ENCODE measurements at places on chromosomes 16 and 17.
A peak's percentile ranks its signal among the peaks of the same experiment; 100 is the strongest.

DNA sequence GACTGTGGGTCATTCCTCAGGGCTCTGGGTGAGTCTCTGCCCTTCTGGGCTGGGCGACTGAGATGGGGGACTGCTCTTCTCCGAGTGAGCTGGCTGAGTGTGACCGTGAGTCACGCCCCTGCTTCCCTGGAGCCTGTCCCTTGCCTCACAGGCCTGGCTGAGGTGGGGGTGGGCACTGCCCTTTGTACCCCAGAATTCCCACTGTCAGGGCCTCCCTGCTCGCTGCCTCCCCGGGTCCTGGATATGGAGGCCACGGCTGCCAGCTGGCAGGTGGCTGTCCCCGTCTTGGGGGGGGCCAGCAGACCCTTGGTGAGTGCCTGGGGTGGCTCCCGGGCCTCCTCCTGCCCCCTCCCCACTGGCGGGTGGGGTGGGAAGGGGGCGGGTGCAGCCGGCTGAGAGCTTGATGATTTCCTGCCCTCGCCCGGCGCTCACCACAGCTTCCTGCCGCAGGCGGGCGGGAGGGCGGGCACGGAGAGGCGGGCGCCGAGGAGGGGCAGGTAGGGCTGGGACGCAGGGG lies at the start of gene LAT:
LAT (plus strand) TSS at position 434 of the 517 bp plus-strand sequence. CDS start 366 bp downstream, outside the sequence.
- H3K4me3 ChIP-seq: no peak within 1 kb of the TSS
- no peak for DNase-seq
- no peaks in the 10 kb centered on the region for H3K4me1 ChIP-seq
- H3K27me3 ChIP-seq: no peaks in the 10 kb centered on the region
- H3K27ac ChIP-seq: peak within 1 kb of the TSS; percentile 63

DNA sequence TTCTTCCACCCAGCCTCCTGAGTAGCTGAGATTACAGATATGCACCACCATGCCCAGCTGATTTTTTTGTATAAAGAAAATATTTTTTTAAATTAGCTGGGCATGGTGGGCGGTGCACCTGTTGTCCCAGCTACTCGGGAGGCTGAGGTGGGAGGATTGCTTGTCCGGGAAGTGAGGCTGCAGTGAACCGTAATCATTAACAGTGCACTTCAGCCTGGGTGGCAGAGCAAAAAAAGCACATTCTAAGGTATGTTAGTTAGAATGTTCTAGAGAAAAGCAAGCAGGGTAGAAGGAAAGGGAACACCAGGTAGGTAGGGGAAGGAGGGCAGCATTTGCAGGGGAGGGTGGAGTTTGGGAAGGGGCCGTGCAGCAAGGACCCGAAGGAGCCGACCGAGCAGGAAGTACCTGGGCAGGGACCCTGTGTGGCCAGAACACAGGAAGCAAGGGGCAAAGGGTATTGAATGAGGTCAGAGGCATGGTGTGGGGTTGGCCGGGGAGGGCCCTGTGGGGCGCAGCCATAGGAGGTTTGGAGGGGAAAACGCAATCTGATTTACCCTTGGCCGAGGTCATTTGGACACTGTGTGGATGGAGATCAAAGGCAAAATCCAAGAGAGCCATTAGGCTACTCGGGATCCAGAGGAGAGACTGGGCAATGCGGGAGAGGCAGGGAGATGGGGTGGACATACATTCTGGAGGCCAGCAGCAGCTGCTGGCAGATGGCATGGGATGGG lies 2.3 kb downstream of the C17orf99 start:
- H3K4me3 ChIP-seq: no peak overlapping the region
- peaks cover 74% of the 10 kb centered on the region for H3K4me1 ChIP-seq
- H3K36me3 ChIP-seq: no peaks in the 10 kb centered on the region
- DNase-seq: no peak
- H3K27me3 ChIP-seq: no peaks in the 10 kb centered on the region

- no peak for DNase-seq
- no peak overlapping the region for H3K4me3 ChIP-seq
- H3K27me3 ChIP-seq: no peaks in the 10 kb centered on the region
Measured at GRCh38 chr17:21425736-21426135, 49.6 kb downstream of the KCNJ12 start.

- no peaks in the 10 kb centered on the region for H3K36me3 ChIP-seq
- H3K27me3 ChIP-seq: no peaks in the 10 kb centered on the region
- H3K4me3 ChIP-seq: no peak overlapping the region
- no peak for DNase-seq
- no peak overlapping the region for H3K27ac ChIP-seq
- H3K4me1 ChIP-seq: no peaks in the 10 kb centered on the region
Measured at GRCh38 chr16:78574571-78574970, 475.1 kb downstream of the WWOX start.

GRCh38 chr17:7834542-7834956 lies 532 bp downstream of the KDM6B start:
- H3K4me1 ChIP-seq: peaks cover 42% of the 10 kb centered on the region
- peak; percentile 65 for DNase-seq
- H3K4me3 ChIP-seq: peak overlapping the region; percentile 88
- H3K27me3 ChIP-seq: no peaks in the 10 kb centered on the region

DNA sequence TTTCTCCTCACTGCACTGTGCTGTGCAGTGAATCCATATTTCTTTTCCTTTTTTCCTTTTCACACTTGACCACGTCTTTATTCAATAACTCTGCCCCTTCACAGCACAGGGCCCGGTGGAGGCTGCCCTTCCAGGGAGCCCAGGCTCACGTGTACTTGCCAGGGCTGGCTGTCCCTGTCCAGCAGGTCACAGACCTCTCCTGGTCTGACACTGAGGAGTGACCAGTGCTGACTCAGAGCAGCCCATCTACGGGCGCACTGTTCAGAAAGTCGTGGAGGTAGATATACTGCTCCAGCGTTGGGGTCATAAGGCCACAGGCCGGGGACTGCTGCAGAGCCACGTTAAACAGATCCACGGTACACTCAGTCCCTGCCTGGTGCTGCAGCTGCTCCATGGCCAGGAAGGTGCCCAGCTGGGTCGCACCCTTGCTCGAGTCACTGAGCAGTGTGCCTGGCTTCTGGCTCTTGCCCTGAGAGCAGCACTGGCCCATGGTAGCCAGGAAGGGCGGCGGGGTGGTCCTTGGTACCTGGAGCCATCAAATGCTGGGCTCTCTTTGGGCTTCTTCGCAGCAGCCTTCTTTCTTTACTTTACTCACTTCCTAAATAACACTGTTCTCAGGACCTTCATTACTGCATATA lies 531.7 kb downstream of the CDH13 start:
- H3K27ac ChIP-seq: no peak overlapping the region
- no peak overlapping the region for H3K4me3 ChIP-seq
- no peaks in the 10 kb centered on the region for H3K27me3 ChIP-seq
- H3K36me3 ChIP-seq: no peaks in the 10 kb centered on the region

GRCh38 chr16:80150978-80151721 lies 389.6 kb upstream of the DYNLRB2 start:
- H3K27me3 ChIP-seq: no peaks in the 10 kb centered on the region
- no peaks in the 10 kb centered on the region for H3K36me3 ChIP-seq
- no peaks in the 10 kb centered on the region for H3K4me1 ChIP-seq
- no peak for DNase-seq
- no peak overlapping the region for H3K4me3 ChIP-seq
- no peak overlapping the region for H3K27ac ChIP-seq

DNA sequence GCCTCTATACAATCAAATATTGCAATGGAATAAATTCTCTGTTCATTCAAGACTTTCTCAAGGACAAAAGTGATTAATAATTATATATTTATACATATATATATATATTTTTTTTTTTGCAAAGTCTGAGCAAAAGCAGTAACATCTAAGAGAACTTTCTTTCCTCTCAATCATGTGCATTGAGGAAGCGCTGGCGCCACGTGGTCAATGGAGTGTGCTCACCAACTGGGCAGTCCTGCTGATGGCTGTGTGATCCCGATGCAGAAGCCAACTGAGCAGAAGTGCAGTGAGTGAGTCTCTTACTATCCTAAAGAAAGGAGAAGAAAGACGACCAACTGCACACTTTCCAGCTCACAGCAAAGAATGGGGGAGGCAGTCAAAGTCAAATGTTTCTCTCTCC lies 37.2 kb upstream of the ULK2 start:
- peaks cover 22% of the 10 kb centered on the region for H3K36me3 ChIP-seq
- H3K27me3 ChIP-seq: no peaks in the 10 kb centered on the region
- H3K27ac ChIP-seq: no peak overlapping the region
- no peaks in the 10 kb centered on the region for H3K4me1 ChIP-seq

DNA sequence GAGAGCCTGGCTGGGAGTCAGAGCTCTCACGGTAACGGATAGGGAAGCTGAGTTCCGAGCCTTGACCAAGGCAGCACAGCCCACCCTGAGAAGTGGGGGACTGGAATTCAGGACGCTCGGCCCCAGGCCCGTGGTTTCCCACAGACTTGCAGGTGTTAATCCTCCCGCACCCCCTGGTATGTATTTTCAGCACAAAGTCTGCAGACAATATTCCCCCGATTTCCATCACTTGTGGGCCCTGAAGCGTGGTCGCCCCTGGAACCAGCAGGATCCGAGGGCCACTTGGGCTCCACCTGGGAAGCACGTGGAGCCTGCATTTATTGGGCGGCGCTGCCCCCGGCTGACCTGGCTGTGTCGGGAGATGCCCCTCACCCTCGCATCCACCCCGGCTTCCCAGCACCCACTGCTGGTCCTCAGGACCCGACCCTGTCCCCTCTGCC lies 60.2 kb downstream of the WSB1 start:
- peak overlapping the region; percentile 84 for H3K27ac ChIP-seq
- no peaks in the 10 kb centered on the region for H3K36me3 ChIP-seq
- no peak overlapping the region for H3K4me3 ChIP-seq
- H3K27me3 ChIP-seq: no peaks in the 10 kb centered on the region
- no peak for DNase-seq

GRCh38 chr17:40139566-40140058 lies 725 bp upstream of the CASC3 start:
- H3K27ac ChIP-seq: peak overlapping the region; percentile 94
- H3K4me1 ChIP-seq: no peaks in the 10 kb centered on the region
- DNase-seq: no peak
- H3K4me3 ChIP-seq: peak overlapping the region; percentile 65
- H3K27me3 ChIP-seq: no peaks in the 10 kb centered on the region
- H3K36me3 ChIP-seq: peaks cover 2% of the 10 kb centered on the region

DNA sequence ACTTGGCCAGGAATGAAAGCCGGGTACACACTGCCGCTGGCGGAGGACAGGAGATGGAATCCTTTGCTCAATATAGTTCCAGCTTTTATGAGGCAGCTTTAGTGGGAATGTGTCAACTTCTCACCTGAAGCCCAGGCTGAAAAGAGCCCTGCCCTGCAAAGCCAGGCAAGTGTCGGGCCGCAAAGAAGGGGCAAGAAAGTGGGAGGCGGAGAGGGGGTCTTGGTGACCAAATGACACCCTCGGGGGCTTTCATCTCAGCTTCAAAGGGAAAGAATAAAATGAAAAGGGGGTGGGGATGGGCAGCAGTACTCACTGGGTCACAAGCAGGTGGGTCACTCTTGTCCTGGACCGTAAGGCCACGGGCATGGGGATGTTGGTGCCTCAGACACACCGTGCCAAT lies 62.9 kb downstream of the C16orf95 start:
- no peaks in the 10 kb centered on the region for H3K36me3 ChIP-seq
- DNase-seq: no peak
- no peaks in the 10 kb centered on the region for H3K27me3 ChIP-seq
- H3K27ac ChIP-seq: no peak overlapping the region
- H3K4me3 ChIP-seq: no peak overlapping the region
- H3K4me1 ChIP-seq: no peaks in the 10 kb centered on the region

DNA sequence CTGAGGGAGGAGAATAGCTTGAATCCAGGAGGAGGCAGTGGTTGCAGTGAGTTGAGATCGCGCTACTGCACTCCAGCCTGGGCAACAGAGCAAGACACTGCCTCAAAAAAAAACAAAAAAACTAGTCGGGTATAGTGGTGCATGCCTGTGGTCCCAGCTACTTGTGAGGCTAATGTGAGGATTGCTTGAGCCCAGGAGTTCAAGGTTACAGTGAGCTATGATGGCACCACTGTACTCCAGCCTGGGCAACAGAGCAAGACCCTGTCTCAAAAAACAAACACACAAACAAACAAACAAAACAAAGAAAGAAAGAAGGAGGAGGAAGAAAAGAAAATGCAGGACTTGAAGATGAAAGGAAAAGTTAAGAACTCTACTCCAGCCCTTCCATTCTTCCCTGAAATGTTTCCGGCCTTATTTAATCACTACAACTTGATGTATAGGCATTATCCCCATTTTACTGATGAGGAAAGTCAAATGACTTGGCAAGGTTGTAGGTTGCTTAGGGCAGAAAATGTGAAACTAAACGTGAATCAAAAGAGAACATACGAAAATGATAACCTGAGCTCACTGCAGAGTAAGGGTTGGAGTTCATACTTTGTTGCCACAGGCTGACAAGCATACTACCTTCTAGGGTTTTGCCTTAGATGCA lies 30.0 kb downstream of the PSME3IP1 start:
- H3K4me1 ChIP-seq: no peaks in the 10 kb centered on the region
- H3K36me3 ChIP-seq: peaks cover 28% of the 10 kb centered on the region
- no peak overlapping the region for H3K4me3 ChIP-seq
- H3K27ac ChIP-seq: no peak overlapping the region

Data from small intestine (tissue), 16 donors.